ENCODE measurements at places on chromosomes 2 and 18.
A peak's percentile ranks its signal among the peaks of the same experiment; 100 is the strongest.

GRCh38 chr2:233076749-233077148, 16.6 kb downstream of the INPP5D start:
- H3K27ac ChIP-seq: no peak overlapping the region
- H3K36me3 ChIP-seq: no peaks in the 10 kb centered on the region
- H3K27me3 ChIP-seq: no peaks in the 10 kb centered on the region
- no peaks in the 10 kb centered on the region for H3K4me1 ChIP-seq
- no peak for DNase-seq

DNA sequence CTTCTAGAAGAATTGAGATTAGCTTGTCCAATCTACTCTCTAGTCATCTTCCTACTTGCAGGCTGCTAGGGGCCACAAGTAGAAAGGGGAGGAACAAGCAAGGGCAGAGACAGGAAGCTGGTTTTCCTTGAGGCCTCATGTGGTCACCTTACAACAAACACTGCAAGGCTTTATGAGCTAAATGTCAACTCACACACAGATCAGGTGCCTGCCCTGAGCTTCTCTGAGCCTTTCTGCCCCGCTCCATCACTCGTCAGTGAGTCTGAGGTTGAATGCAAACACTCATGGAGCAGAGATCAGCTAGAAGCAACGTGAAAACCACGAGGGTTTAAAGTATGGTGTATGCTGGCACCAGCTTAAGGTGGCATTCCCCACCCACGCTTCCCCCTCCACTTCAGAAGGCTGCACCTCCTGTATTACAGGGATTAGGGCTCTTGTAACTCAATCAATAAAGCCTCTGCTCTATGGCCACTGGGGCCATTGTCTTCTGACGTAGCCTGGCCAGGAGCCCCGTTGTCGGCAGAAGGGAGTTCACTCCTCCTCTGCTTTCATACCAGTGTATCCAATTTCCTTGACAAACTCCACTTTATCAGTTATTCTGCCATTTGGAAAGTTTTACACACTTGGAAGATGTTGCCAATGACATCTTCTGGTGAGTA, 5.4 kb upstream of the CRYGC start:
- no peaks in the 10 kb centered on the region for H3K4me1 ChIP-seq
- no peak for DNase-seq
- no peak overlapping the region for H3K4me3 ChIP-seq
- no peaks in the 10 kb centered on the region for H3K27me3 ChIP-seq

GRCh38 chr2:11995456-11995855, 249.0 kb downstream of the LPIN1 start:
- no peaks in the 10 kb centered on the region for H3K4me1 ChIP-seq
- no peak overlapping the region for H3K4me3 ChIP-seq
- no peaks in the 10 kb centered on the region for H3K36me3 ChIP-seq

DNA sequence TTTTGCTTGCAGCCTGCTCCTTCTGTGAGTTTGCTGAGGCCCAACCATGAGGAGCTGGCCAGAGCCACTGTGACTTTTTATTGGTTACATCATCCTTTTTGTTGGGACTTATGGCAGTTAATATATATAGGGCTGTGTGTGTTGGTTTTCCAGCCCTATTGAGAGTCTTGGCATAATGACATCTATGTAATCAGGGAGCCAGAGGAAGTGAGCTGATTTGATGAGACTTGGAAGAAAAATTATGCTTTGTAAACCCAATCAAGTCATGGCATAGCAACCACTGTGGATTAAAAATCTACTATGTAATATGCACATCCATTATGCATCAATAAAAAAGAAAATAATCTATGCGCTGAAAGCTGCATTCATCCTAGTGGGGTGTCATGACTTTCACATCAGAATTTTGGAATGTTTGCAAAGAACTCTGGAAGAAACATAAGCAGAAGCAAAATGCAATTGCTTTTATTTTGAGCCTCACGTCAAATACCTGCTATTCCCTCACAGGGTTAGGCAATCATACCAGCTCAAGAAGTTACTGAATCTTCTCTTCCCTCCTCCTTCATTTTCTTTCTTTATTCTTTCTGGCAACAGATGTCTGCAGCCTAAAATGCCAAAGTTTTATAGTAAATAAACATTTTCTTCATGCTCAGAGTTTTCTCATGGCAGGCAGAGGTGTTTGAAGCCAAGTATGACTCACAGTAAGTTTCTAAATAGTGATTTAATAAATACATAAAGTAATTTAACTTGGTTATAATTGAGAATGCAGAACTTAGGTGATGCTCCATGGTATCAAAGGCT, 308.5 kb downstream of the KCNS3 start:
- no peak overlapping the region for H3K4me3 ChIP-seq
- no peaks in the 10 kb centered on the region for H3K36me3 ChIP-seq
- no peak overlapping the region for H3K27ac ChIP-seq
- DNase-seq: no peak
- peaks cover 10% of the 10 kb centered on the region for H3K27me3 ChIP-seq

GRCh38 chr2:99285526-99285925, 15.5 kb downstream of the LYG1 start:
- H3K27me3 ChIP-seq: no peaks in the 10 kb centered on the region
- H3K27ac ChIP-seq: no peak overlapping the region
- no peak for DNase-seq
- no peak overlapping the region for H3K4me3 ChIP-seq
- H3K36me3 ChIP-seq: no peaks in the 10 kb centered on the region

DNA sequence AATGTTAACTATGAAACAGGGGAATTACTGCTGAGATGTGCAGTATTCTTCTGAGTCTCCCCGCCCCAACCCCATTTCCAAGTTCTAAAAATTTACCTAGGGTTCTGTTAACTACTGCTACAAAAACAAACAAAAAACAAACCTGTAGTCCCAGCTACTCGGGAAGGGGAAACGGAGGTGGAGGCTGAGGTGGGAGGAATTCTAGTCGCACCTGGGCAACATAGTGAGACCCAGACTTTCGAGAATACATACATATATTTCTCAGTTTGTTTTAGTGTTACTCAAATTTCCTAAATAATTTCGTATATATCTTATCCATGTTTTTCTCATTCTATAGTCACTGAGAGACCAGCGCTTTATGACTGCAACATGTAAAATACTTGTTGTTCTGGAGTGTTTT, 989 bp downstream of the STAM2 start:
- no peak overlapping the region for H3K27ac ChIP-seq
- H3K4me1 ChIP-seq: no peaks in the 10 kb centered on the region
- no peaks in the 10 kb centered on the region for H3K27me3 ChIP-seq
- no peak for DNase-seq
- no peaks in the 10 kb centered on the region for H3K36me3 ChIP-seq
- H3K4me3 ChIP-seq: peak overlapping the region; percentile 87

- H3K36me3 ChIP-seq: peaks cover 14% of the 10 kb centered on the region
- DNase-seq: no peak
Observed at GRCh38 chr2:238380785-238381184, 45.9 kb upstream of the ASB1 start.

DNA sequence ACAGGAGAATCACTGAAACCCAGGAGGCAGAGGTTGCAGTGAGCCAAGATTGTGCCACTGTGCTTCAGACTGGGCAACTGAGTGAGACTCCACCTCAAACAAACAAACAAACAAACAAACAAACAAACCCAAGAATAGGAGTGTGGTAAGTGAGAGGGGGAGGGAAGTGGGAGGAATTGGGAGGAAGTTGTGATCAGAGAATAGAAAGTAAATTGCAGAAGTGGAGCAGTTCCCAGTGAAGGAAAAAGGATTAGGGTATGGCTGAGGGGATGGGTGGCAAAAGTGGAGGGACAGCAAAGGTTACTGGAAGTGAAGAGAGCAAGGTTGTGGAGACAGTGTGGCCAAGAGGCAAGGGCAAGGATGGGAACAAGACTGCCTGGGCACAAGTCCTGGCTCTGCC, 41.1 kb upstream of the C1GALT1C1L start:
- H3K4me3 ChIP-seq: no peak overlapping the region

GRCh38 chr18:34122724-34123334, 101.9 kb downstream of the NOL4 start:
- H3K4me3 ChIP-seq: no peak overlapping the region
- no peaks in the 10 kb centered on the region for H3K4me1 ChIP-seq
- DNase-seq: peak; percentile 66
- no peaks in the 10 kb centered on the region for H3K36me3 ChIP-seq
- peaks cover 22% of the 10 kb centered on the region for H3K27me3 ChIP-seq
- H3K27ac ChIP-seq: no peak overlapping the region

GRCh38 chr18:21264651-21265050, 22.6 kb downstream of the GREB1L start:
- H3K4me1 ChIP-seq: peaks cover 18% of the 10 kb centered on the region
- no peak for DNase-seq
- H3K27me3 ChIP-seq: peaks cover 29% of the 10 kb centered on the region
- H3K27ac ChIP-seq: peak overlapping the region; percentile 86
- H3K4me3 ChIP-seq: peak overlapping the region; percentile 60

- no peak overlapping the region for H3K4me3 ChIP-seq
- H3K4me1 ChIP-seq: no peaks in the 10 kb centered on the region
- H3K36me3 ChIP-seq: no peaks in the 10 kb centered on the region
- no peak for DNase-seq
- H3K27me3 ChIP-seq: no peaks in the 10 kb centered on the region
- no peak overlapping the region for H3K27ac ChIP-seq
Observed at GRCh38 chr2:54503828-54504227, 47.7 kb downstream of the SPTBN1 start.

DNA sequence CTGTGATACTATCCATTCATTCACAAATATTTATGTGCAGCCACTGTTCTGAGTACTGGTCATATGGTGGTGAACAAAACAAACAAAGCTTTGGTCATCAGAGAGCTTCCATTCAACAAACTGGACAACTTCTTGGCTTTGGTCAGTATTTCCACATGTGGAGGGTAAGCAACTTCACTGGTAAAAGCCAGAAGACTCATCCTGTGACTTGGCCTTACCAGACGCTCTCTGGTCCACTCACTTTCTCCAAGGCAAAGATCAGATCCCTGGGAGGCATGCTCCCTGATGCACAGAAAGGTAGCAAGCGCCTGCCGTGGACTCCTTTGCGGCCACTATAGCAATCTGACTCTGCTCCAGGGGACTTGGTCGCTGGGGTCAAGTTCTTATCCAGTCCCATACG, 179.5 kb downstream of the EN1 start:
- H3K4me1 ChIP-seq: no peaks in the 10 kb centered on the region
- no peaks in the 10 kb centered on the region for H3K36me3 ChIP-seq
- no peaks in the 10 kb centered on the region for H3K27me3 ChIP-seq
- H3K27ac ChIP-seq: no peak overlapping the region

GRCh38 chr2:102268510-102269199, 42.7 kb upstream of the IL1RL1 start:
- H3K36me3 ChIP-seq: no peaks in the 10 kb centered on the region
- H3K4me3 ChIP-seq: no peak overlapping the region
- no peaks in the 10 kb centered on the region for H3K27me3 ChIP-seq

DNA sequence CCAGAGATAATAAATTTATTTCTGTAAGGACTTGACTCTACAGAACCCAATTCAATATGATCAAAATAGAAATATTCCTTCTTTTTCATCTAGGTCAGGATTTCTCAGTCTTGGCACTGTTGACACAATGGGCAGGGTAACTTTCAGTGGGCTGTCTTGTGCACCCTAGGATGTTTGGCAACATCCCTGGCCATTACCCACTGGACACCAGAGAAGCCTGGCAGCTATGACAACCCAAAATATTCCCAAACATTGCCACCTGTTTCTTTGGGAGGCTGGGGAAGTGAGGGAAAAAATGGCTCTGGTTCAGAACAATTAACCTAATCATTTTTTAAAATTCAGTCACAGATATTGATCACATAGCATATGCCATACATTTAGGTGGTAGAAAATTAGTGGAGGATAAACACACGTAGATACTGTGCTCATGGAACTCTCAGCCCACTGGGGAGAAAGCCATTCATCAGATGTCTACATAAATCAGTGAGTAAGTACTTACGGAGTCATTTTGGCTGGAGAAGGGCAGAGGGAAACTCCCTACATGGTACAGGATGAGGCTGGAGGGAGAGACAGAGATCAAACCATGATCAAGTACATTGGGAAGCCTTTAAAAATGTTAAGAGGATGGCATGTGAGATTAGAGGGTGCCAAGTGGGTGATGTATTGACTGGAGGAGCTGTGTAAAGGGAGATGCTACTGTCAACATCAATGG, 718 bp upstream of the TNP1 start:
- no peak overlapping the region for H3K27ac ChIP-seq
- H3K27me3 ChIP-seq: no peaks in the 10 kb centered on the region
- H3K36me3 ChIP-seq: no peaks in the 10 kb centered on the region
- no peak for DNase-seq

- H3K4me1 ChIP-seq: no peaks in the 10 kb centered on the region
- DNase-seq: peak; percentile 89
- peak overlapping the region; percentile 76 for H3K27ac ChIP-seq
- no peak overlapping the region for H3K4me3 ChIP-seq
- no peaks in the 10 kb centered on the region for H3K36me3 ChIP-seq
Observed at GRCh38 chr18:55439056-55439455, 148.9 kb downstream of the TCF4 start.

GRCh38 chr18:47120428-47120827, 29.9 kb downstream of the HDHD2 start:
- no peak for DNase-seq
- H3K4me1 ChIP-seq: peaks cover 5% of the 10 kb centered on the region
- no peaks in the 10 kb centered on the region for H3K27me3 ChIP-seq
- peaks cover 35% of the 10 kb centered on the region for H3K36me3 ChIP-seq
- no peak overlapping the region for H3K4me3 ChIP-seq

DNA sequence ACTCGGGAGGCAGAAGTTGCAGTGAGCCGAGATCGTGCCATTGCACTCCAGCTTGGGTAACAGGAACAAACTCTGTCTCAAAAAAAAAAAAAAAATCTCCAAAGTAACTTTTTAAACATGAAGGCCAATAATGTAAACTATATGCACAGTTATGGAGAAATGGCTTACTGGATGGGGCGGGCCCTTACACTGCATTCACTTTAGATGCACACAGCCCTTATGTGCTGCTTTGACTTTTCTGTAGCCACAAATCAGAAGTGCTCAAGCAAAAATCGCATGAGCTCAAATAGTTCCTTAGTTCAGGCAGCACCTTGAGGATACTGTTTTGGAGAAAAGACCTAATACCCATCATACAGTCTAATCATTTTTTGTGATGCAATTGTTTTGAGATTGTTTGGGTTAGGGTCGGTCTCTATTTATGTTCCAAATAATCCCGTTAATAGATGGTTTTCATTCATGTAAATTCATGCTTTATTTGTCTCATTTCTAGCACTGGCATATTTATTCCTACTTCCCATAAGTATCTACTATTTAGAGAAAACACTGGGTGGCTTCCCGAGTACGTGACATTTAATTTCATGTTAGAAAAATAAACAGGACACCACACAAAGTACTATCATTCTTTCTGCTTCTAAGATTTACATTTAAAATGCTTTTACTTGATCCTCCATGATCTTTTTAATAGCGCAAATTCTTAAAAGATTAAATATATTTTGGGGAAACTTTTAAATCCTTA, 34.7 kb downstream of the RBMS1 start:
- H3K4me1 ChIP-seq: no peaks in the 10 kb centered on the region
- DNase-seq: no peak
- H3K27me3 ChIP-seq: no peaks in the 10 kb centered on the region
- peaks cover 11% of the 10 kb centered on the region for H3K36me3 ChIP-seq
- H3K4me3 ChIP-seq: no peak overlapping the region
- no peak overlapping the region for H3K27ac ChIP-seq

- peaks cover 2% of the 10 kb centered on the region for H3K4me1 ChIP-seq
- H3K36me3 ChIP-seq: no peaks in the 10 kb centered on the region
- peak within 1 kb of the TSS; percentile 81 for H3K4me3 ChIP-seq
- H3K27ac ChIP-seq: no peak within 1 kb of the TSS
- peaks cover 54% of the 10 kb centered on the region for H3K27me3 ChIP-seq
Observed at GRCh38 chr18:2846636-2847316, at the start of gene EMILIN2. Gene EMILIN2 (plus strand): TSS chr18:2847006. CDS start chr18:2847189, 183 bp downstream.

- H3K4me3 ChIP-seq: peak overlapping the region; percentile 95
- H3K27me3 ChIP-seq: no peaks in the 10 kb centered on the region
- no peak overlapping the region for H3K27ac ChIP-seq
Observed at GRCh38 chr2:85324639-85325465, 2.9 kb downstream of the TGOLN2 start.

- H3K36me3 ChIP-seq: no peaks in the 10 kb centered on the region
- no peak overlapping the region for H3K27ac ChIP-seq
- DNase-seq: no peak
- H3K27me3 ChIP-seq: peaks cover 100% of the 10 kb centered on the region
- H3K4me1 ChIP-seq: peaks cover 21% of the 10 kb centered on the region
Observed at GRCh38 chr2:72916743-72917137, 579 bp upstream of the EMX1 start.
